8988T (cell line): ENCODE measurements at places on chromosomes 7 and 10.

DNA sequence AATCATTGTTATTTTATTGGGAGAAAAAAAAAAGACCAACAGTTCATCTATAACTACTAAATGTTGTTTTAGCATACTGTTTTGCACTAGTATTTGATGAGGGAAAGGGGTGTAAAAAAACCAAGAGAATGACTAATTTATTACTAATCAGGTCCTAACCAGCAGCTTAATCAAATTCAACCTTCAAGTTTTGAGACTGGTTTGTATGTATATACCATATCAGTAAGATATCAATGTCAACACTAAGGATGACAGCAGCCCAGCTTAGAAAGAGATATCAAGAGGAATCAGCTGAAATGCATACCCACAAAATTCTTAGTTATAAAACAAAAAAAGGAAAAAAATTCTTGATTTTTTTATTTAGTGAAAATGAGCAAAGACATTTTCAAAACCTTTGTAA lies 122.6 kb downstream of the KMT2C start:
- no peak for DNase-seq

DNA sequence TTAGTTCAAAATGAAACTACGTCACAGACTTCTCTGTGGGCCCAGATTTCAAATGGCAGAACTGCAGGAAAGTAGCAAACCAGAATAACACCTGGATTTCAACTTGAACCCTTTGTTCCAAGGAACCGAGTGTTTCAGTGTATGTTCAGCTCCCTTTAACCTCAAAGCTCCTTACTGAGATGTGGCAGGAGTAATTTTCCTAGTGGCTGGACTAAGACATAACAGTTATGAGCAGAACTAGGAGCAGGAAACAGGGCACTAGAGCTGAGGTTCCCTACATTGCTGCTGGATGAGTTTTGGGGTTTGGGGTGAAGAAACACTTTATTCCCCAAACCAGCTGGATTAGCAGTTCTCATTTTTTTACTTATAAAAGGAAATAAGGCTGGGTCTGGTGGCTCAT lies 50.1 kb downstream of the NSUN6 start:
- no peak for DNase-seq

- DNase-seq = no peak
Measured at GRCh38 chr7:5605775-5606634, 175.5 kb downstream of the RNF216 start.

- DNase-seq = no peak
Measured at GRCh38 chr7:117669818-117670217, 190.0 kb downstream of the CFTR start.

- no peak for DNase-seq
Measured at GRCh38 chr7:70726951-70727378, 405.0 kb upstream of the GALNT17 start.

DNA sequence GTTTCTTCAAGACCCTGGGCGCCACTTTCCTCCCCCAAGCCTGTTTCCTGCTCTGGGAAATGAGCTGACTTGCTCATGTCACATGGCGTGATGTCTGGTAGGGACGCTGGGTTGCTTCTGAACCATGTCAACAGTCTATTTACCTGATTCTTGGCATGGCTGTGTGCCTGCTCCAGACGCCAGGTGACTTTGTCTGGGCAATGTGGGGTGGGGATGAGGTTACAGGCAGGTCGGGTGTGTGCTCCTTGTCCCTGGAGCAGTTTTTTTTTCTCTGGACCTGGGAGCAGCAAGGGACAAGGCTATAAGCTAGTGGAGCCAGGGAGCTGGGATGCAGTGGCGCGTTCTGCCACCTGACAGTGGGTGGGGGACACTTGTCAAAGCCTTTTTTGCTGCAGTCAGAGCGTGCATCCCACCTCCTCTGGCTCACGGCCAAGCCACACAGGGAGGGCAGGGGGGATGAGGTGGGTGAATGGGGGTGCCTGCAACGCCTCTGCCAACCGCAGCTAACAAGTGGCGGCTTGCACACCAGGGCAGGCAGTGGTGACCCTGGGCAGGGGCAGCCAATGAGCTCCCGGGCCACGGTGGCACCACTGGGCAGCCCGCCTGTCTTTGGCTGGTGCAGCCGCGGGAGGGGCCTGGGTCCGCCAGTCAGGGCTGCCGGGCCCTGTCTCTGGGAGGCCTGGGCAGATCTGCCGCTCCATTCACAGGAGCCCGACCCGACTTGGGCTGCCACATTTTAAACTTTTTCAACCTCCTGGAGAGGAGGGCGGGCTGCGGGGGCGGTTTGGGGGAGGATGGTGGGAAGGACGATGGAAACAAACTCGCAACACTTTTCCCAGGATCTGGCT lies 22.9 kb downstream of the DNAJB12 start:
- peak; percentile 75 for DNase-seq
